ENCODE measurements at places on chromosomes 3 and 15.

GRCh38 chr15:49088996-49089395 lies 42.8 kb upstream of the SECISBP2L start:
- DNase-seq = no peak

DNA sequence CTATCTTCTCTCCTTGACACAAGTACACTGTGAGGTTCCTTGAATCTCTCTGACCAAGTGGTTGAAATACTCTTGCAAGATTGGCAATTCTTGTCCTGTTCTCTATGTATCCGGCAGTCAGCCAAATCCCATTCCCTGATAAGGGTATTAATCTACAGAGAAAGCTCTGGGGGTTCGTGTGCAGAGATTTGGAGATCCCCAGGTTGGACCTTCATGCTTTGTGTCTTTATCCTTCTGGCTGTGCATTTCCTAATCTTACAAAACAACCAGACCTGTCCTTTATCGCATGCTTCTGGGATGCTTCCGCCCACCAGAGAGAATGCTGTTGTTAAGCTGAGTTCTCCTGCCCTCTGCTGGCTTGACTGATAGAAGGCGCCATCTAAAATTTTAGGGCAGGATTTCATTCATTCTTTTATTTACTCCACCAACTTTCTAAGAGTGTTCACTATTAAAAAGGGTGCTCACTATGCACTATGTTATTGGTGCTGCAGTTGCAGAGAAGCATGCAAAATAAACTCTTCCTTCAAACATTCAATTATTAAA lies 8.6 kb upstream of the SST start:
- DNase-seq = no peak

- DNase-seq = no peak
Measured at GRCh38 chr3:134307425-134307824, 56.8 kb upstream of the RYK start.

DNA sequence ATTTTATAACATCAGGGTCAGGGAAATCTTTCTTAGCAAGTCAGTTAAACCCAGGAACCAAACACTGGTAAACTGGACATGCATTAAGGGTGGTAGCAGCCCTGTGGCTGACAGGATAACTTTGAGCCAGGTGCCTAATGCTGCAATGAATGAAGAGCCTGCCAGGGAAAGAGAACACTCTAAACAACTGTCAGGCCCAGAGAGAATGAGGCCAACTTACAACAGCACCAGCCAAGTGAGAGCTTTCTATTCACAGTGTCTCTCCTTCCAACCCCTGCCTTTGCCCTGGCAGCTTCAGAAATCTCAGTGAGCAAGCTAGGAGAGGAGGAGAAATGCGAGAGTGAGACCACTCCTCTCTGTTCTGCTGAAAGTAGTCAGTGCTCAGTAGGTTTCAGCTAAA lies 50.4 kb upstream of the ATP2C1 start:
- no peak for DNase-seq

- no peak for DNase-seq
Measured at GRCh38 chr3:126618021-126618420, 36.9 kb downstream of the TXNRD3 start.

DNA sequence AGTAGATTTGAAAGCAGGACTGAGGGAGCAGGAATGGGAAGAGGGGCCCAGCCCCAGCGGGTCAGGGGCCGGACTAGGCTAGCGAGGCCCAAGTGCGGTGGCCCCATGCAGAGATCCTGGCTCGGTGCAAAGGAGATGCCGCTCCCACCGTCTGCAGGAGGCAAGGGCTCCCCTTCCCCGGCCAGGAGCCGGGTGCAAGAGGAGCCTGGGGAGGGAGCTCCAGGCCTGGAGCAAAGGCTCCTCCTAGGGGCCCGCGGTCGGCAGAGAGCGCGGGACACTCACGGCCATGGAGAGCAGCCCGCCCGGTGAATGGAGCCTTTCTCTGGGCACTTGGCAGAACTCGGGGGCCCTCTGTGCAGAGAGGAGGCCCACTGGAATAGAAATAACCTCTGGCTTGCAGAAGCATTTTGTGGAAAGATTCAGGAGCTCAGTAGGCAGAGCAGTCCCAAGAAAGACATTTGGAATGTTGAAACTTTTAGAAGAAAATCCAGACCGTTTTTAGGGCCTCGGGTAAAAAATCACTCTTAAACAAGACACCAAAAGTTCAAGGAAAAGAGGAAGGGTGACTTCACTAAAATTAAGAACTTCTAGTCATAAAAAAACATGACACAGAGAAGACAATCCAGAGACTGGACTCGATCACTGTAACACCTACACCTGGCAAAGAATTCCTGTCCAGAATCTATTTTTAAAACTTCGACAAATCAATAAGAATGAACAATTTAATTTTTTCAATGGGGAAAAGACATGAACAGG lies 43.0 kb upstream of the USP3 start:
- DNase-seq = no peak

- DNase-seq = no peak
Measured at GRCh38 chr15:88465633-88466224, 1.5 kb downstream of the MRPL46 start.

DNA sequence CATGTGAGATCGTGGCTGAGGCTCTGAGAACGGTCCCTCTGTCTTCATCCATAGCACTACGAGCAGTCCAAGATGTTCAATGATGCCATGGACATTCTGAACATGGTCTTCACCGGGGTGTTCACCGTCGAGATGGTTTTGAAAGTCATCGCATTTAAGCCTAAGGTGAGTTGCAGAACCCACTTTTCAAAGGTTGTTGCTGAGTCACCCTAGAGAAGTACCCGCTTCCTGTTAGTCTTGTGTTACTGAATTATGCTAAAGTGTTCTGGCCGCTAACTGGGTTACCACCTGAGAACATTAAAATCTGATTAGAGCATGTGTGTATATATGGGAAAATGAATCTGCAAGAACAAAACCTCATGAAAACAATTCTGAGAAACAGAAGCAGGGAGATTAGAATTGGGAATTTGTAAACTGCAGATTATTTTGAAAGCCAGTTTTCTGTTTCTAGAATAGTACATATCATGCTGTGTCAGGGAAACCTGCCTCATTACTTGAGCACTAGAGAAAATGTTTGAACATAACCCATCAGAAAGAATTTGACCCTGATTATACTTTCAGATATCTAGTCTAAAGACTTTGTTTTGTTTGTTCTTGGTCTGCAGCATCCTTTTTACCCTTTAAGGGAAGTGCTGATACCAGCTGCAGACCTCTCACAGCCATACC lies 92.6 kb downstream of the CHDH start:
- no peak for DNase-seq

- no peak for DNase-seq
Measured at GRCh38 chr3:12579456-12579855, 22.6 kb downstream of the MKRN2 start.

- no peak for DNase-seq
Measured at GRCh38 chr15:49223536-49224274, 53.7 kb downstream of the GALK2 start.

- DNase-seq = no peak
Measured at GRCh38 chr3:11563865-11564185, 79.9 kb downstream of the VGLL4 start.

DNA sequence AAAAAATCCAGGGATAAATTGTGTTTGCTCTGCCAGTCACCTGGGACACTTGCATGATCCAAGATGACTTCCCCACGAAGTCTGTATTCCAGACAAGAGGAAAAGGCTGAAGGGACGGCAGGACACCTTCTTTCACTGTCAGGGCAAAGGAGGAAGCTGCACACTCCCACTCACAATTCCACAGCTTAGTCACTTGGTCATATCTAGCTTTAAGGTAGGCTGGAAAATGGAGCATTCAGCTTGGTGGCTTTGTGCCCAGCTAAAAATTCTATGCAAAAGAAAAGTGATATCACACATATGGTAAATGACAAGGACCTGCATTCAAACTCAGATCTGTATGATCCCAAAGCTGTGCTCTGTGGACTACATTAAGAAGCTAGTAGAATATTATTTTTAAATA lies 109.2 kb upstream of the TPM1 start:
- DNase-seq = no peak

GRCh38 chr3:113167825-113168801 lies 43.2 kb upstream of the BOC start:
- DNase-seq = no peak

- no peak for DNase-seq
Measured at GRCh38 chr3:127747751-127748521, 74.4 kb downstream of the MGLL start.

- DNase-seq = no peak
Measured at GRCh38 chr3:117304681-117305080, 595.1 kb downstream of the TUSC7 start.

DNA sequence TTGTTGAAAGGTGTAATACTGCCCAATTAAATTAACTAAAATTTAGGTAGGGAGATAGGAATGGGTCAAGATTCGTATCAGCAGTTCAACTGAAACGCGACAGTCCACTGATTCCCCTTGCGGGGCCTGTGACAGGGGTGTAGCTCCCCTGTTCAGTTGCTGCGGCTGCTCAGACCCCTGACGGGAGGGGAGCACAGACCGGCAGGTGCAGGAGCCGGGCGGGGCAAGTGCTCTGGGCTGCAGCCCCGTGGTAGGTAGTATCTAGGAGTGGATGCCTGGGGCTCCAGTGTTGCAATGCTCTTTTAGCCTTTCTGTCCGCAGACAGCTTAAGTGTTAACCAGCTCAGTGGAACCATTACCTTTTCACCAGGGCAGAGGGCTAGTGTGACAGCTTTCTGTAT lies 164.9 kb downstream of the ROBO2 start:
- DNase-seq = no peak

GRCh38 chr3:197706658-197707057 lies 30.0 kb downstream of the RUBCN start:
- DNase-seq = no peak

GRCh38 chr3:31680072-31680870 lies 147.5 kb downstream of the STT3B start:
- no peak for DNase-seq

- no peak for DNase-seq
Measured at GRCh38 chr3:51734572-51734907, 27.7 kb downstream of the GRM2 start.

GRCh38 chr15:67125589-67126502 lies 60.4 kb downstream of the SMAD3 start:
- DNase-seq = no peak

- DNase-seq = no peak
Measured at GRCh38 chr3:7144697-7145308, 283.9 kb downstream of the GRM7 start.

DNA sequence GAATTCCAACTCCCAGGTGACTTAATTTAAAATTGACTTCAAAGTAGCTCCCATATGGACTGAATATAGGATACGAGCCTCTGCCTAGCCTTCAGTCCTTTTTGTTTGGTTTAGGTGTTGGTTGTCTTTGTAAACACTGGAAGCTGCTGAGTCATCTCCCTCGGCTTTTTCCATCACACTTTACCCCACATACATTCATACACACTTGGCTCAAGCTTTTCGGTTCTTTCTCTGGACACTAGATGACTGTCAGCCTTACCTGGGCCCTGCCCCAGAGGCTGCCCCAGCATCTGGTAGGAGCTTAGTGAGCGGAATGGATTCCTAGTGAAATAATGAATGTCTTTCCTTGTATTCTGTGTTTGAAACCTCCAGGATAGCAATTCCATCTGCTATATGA lies 201.5 kb upstream of the IL12A start:
- DNase-seq = no peak

- DNase-seq = no peak
Measured at GRCh38 chr15:64351265-64351664, 4.7 kb downstream of the CSNK1G1 start.

GRCh38 chr3:31776016-31776415 lies 205.0 kb downstream of the OSBPL10 start:
- DNase-seq = no peak

GRCh38 chr3:2684046-2684445 lies 426.1 kb downstream of the IL5RA start:
- DNase-seq = no peak

- DNase-seq = no peak
Measured at GRCh38 chr3:33578325-33579177, 138.3 kb upstream of the UBP1 start.

- DNase-seq = no peak
Measured at GRCh38 chr15:48066456-48066855, 54.3 kb upstream of the SLC24A5 start.

GRCh38 chr3:46489875-46490274 lies 7.9 kb upstream of the RTP3 start:
- DNase-seq = no peak

GRCh38 chr15:66685638-66686150 lies 16.3 kb upstream of the SMAD6 start:
- no peak for DNase-seq

DNA sequence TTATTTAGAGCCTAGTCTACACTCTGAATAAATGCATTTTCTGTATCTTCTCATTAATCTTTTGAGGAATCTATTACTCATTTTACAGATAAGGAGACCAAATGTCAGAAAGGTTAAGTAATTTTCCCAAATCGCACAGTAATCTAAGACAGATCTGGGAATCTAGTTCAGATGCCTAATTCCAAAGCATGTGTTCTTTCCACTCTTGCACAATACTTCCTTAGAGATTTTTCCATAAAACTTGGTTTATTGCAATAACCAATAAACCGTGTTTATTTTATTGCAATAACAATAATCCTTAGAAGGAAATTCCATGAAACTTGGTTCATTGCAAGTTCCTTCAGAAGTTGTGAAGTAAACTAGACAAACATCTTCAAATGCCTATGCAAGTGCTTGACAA lies 17.4 kb upstream of the COL8A1 start:
- DNase-seq = no peak

- DNase-seq = no peak
Measured at GRCh38 chr3:62665627-62666437, 209.4 kb downstream of the CADPS start.

- no peak for DNase-seq
Measured at GRCh38 chr3:10259036-10259435, 10.8 kb downstream of the TATDN2 start.

GRCh38 chr3:49058011-49058410 lies 28.8 kb upstream of the IMPDH2 start:
- DNase-seq = no peak

DNA sequence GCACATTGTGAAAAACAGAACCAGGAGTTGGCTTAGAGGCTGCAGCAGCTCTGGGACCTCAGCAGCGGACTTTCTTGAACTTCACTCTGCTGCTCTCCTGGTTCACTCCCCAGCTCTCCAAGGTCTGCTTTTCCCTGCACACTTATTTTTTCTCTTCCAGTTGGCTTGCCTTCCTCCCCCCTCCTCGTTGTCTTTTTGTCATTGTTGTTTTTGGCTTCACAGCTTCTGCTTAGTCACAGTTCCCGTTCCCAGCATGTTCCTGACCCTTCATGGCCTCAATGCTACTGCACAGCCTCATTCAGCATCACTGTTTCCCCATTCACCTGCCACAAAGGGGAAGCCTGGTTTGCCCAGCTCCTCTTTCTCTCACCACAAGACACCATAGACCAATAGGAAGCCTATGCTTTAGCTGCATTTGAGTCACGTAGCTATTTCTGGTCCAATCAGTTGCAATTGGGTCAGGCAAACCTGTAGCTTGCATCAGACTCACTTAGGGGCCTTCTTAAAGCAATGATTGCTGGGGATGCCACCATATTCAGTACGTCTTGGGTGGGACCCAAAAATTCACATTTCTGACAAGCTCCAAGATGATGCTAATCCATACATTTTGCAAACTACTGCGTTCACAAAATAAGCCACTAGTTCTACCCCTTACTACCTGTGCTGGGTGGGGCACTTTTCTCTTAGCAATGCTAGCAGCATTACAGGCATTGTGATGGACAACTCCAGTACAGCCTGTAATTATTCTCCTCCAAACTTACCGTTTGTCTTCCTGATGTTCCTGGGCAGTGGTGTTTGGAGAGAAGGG lies 7.8 kb upstream of the SUMF1 start:
- DNase-seq = no peak

GRCh38 chr3:59704292-59704691 lies 654.5 kb upstream of the CFAP20DC start:
- no peak for DNase-seq

Measured in stimulated activated CD4-positive, alpha-beta T cell treated with anti-CD3 and anti-CD28 coated beads, Interleukin-1b, Interleukin-23, amount 100 ng/mL, for 1 hour (primary cell).